NCI-H345 (cell line): ENCODE measurements at places on chromosomes 2 and 18.

- DNase-seq, result no peak
Measured at GRCh38 chr18:23824669-23825068, 135.4 kb downstream of the LAMA3 start.

DNA sequence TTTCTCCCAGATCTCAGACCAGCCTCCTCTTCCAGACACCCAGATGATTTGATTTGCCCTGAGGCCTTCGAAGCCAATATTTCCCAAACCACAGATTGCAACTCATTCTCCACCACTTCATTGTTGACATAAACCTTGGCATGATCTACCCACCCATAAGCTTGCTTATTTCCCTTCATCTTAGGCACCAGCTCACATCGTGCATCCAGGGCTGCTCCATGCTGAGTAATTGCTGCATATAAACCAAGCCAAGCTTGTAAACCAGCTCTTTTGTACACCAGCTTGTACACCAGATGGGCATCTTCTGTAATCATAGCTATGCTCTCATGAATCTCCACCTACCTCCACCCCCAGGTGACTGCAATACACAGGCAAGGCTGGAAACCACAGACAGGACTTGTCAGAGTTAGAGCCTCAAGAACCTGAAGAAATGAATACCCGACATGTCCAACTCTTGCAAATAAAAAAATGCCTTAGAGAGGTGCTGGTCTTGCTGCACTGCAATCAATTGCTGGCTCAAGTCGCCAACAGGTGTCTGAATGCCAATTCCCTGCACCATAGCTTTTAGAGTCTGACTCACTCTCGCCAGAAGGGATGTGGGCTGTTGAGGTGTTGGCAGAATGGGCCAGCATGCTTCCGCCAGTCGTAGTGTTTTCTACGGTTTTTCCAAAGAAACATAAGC, 31.5 kb downstream of the TRABD2A start:
- no peak for DNase-seq

- DNase-seq, result no peak
Measured at GRCh38 chr2:130370490-130370889, 14.6 kb downstream of the PTPN18 start.

DNA sequence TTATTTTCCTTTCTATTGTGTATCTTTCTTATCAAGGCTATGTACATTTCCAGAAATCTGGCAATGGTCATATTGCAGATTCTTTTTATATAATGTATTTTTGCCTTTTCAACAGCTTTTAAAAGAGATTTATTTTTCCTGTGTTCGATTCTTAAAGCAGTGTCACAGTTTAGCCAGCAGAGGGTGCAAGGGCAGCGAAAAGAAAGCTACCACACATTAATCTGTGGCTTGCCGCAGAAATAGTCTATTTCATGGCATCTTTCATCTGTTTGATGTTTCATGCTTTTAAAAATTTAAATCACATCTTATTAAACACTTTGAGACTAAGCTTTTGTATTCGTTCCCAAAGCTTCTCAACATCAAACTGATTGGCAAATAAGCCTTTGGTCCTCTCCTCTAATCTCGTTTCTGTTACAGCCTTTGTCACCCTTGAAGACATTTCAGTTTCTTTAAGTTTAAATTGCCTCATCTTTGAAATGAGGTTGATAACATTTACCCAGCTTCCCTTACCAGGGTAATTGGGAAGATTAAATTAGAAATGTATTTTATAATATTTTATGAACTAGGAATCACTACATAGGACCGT, 73.3 kb downstream of the PIK3C3 start:
- no peak for DNase-seq

GRCh38 chr18:45221363-45221762, 393.9 kb upstream of the SLC14A2 start:
- DNase-seq, result no peak

DNA sequence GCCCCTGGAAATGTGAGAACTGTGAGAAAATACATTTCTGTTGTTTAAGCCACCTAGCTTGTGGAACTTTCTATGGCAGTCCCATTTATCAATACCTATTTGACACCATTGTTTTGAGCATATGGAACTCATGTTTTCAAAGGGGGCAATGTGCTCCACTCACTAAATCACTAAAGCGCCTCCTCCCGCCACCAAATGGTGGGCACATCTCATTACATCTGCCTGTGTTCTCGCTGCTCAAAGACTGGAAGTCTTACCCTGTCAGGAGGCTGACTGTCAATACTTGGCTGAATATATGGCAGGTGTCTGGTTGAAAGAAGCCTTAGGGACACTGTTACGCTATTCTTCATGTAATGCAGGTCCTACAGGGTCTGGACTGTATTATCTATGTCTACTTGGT, 767.7 kb downstream of the TSN start:
- DNase-seq, result no peak

DNA sequence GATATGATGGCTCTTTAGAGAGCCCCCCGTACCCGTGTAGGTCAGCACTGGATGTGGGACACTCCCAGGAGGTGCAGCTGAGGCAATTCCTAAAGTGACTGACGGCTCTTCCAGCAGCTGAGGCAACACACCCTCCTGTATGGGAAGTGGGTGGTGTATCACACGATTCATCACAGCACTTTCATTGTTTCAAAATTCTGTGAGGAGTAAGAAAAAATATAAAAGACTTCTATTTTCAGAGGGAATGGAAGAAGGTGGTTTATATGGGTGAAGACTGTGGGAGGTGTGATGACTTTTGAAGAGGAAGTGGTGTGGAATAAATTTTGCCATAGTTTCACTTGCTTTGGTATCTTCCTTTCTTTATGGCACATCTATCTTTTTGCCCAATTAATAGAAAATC, 22.3 kb downstream of the QPCT start:
- DNase-seq, result no peak

- DNase-seq, result no peak
Measured at GRCh38 chr18:37438417-37439180, 127.0 kb downstream of the CELF4 start.

DNA sequence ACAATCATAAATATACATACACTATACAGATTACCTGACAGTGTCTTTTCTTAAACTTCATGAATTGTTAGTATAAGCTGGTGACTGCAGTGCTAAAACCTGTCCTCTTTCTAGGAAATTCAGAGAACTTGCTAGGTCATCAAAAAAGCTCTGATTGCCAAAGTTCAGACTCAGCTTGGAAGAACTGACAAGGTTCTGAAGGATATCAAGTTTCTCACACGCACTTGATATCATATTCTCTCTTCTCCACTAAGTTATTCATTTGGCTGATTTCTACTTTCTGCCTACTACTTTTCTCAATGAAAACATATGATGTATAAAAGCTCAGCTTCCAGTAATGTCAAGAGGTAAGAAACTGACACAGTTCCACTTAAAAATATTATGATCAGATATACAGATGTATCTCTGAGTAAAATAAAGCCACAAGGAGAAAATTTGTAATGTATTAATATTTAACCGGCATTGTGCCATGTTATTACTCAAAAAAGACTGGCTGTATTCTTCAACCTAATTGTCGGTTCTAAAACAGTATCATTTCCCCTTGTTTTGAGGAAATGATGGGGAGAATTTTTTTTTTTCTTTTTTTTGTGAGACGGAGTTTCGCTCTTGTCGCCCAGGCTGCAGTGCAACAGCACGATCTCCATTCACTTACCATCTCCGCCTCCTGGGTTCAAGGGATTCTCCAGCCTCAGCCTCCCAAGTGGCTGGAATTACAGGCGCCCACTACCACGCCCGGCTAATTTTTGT, 2.4 kb downstream of the OSBPL1A start:
- no peak for DNase-seq

DNA sequence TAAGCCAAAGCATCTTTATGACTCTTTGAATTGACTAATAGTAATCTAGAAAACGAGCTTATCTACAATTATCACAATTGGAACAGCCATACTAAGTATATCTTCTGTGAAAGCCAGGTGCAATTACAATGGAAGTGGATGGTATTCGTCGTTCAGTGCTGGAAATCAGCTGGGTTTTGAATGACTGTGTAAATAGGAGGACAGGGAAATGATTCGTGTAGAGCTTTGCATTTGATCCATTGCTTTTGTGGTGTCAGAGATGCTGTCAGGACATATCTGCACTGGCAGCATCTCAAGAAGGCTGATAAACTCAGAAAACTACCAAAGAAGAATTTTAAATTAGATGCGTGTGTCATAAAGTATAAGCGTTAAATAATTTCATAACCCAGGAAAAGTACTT, 187.1 kb downstream of the ZNF407 start:
- peak; percentile 88 for DNase-seq

GRCh38 chr2:223100061-223100511, 48.1 kb downstream of the KCNE4 start:
- DNase-seq, result no peak

GRCh38 chr2:48900321-48901014, 144.9 kb upstream of the LHCGR start:
- DNase-seq, result no peak

DNA sequence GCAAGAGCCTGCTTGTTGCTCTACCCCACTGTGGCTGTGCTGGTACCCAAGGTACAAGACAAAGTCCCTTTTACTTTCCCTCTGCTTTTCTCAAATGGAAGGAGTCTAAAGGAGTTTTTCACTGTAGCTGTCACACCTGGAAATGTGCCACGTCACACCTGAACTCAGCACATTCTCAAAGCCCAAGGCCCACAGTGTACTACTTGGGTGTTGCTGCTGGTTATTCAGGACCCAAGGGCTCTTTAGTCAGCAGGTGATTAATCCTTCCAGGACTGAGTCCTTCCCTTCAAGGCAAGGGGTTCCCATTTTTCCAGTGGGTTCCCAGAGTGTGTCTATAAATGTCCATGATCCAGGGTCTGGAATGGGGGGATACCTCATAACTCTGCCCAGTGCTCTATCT, 63.2 kb upstream of the STK39 start:
- no peak for DNase-seq

DNA sequence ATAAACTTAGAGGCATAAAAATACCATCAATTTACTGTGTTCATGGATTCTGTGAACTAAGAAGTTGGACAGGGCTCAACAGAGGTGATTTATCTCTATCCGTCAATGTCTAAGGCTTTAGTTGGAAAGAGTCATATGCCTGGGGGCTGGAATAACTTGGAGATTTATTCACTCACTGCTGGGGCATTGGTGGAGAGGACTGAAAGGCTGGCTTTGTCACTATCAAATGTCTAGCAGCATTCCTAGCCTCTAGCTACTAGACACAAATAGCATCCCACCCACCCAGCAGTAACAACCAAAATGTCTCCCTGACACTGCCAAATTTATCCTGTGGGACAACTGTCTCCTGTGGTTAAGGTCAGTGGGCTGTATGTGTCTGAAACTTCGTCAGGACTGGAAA, 71.0 kb downstream of the EVA1A start:
- DNase-seq, result no peak

DNA sequence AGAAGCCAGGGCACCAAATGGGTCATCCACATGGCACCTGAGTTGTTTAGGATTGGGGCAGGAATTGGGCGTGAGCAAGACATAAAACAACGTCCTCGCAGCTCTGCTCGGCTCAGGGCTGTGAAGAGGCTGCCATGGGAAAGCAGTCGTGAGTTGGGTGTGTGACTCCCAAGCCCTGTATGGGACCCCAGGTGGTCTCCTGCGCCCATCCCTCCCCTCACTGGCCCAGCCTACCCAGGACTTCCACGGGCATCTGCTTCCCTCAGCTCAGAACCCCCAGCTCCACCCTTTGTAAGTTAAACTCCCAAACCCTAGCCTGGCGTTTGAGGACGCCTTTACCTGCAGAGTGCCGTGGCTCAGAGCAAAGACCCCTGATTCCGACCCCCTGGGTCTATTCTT, 23.2 kb upstream of the HPCAL1 start:
- DNase-seq, result no peak

DNA sequence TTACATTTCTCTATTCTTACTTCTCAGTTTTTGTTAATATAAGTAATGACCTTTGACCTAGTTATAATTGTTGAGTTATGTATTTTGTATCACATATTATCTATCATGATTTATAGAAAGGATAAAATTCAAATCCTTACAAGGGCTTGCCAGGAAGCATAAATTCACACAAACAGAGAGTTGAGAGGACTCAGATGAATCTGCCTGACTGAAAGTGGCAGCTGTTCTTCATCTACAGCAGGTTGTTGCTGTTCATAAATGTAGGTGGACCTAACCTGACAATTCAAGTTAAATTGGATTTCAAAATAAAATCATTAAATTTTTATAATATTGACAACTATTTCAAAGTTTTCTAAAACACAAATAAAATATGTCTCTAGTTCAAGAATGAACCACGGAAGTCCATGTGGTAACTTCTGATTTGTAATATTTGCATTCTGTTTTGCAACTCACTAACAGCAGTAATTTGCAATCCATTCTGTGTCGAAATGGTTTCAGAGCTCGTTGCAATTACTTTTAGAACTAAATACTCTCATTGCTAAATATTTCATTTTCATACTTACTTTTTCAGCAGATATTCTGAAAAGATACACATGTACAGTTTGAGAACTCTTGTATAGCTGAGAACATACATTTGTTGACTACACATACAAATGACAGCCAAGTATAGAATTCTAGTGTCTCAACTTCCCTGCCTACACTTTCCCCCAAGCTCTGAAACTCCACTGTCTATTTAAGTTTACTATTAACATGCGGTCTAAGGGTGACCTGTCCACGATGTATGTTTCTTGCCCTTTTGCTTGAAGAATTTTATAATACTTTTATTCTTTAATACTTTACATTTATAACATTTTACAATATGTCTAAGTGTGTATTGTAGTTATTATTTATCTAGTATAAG, 25.7 kb downstream of the SCN7A start:
- no peak for DNase-seq

DNA sequence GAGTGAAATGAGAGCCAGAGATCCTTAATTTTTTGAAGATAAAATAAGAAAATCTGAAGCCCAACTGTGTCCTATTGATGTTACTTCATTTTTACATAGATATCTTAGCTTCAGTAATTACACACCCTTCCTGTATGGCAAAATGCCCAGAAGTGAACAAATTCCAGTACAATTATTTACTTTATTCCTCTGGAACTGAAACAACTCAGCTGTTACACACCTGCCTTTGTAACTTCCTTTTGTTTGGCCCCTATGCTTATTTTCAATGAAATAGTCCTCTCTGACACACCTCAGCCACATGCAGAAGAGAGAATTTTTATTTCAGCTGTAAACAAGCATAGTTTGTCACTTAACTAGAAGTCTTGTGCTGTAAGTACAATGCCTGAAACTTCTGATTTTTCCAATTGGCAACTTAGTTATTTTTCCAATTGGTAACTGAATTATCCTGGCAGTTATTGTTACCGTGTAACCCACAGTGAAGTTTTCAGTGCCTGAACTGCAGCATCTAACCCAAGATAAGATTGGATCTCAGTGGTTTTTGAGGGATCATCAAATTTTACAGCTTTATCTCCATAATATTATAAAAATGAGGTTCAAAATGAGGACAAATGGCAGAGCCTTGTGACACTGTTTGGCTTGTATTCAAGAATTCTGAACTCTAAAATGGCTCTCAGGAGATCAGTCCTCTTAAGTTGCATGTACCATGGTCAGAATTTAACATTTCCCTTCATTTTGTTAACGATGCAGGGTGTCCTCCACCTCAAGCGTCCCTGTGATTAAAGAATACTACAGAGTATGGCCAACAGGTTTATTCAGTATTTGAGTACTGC, 82.6 kb downstream of the PKP4 start:
- DNase-seq, result peak; percentile 83
